ENCODE measurements at places on chromosomes 7 and 10.

GRCh38 chr10:10313149-10313835, 704.4 kb upstream of the CELF2 start:
- peak; percentile 74 for DNase-seq

- no peak for DNase-seq
Measured at GRCh38 chr7:111537134-111537533, 25.2 kb downstream of the IMMP2L start.

DNA sequence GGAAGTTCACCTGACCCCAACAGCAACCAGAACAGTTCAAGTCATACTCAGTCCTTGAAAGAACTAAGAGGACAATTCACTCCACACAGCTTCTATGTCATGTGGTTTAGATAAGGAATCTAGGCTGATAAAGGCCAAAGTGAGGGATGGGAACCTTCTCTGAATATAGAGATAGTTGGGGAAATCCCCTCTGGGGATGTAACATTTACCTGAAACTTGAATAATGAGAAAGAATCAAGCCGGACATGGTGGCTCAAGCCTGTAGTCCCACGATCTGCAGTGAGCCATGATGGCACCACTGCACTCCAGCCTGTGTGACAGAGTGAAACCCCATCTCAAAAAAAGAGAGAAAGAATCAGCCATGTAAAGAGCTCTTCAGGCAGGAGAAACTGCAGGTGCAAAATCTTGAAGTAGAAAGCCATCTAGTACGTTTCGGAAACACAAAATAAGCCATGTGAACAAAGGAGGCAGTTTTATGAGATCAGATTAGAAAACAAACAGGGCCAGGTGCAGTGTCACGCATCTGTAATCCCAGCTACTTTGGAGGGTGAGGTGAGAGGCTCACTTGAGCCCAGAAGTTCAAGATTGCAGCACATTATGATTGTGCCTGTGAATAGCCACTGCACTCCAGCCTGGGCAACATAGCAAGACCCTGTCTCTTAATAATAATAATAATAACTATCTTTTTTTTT, 4.5 kb upstream of the DNMBP start:
- no peak for DNase-seq

DNA sequence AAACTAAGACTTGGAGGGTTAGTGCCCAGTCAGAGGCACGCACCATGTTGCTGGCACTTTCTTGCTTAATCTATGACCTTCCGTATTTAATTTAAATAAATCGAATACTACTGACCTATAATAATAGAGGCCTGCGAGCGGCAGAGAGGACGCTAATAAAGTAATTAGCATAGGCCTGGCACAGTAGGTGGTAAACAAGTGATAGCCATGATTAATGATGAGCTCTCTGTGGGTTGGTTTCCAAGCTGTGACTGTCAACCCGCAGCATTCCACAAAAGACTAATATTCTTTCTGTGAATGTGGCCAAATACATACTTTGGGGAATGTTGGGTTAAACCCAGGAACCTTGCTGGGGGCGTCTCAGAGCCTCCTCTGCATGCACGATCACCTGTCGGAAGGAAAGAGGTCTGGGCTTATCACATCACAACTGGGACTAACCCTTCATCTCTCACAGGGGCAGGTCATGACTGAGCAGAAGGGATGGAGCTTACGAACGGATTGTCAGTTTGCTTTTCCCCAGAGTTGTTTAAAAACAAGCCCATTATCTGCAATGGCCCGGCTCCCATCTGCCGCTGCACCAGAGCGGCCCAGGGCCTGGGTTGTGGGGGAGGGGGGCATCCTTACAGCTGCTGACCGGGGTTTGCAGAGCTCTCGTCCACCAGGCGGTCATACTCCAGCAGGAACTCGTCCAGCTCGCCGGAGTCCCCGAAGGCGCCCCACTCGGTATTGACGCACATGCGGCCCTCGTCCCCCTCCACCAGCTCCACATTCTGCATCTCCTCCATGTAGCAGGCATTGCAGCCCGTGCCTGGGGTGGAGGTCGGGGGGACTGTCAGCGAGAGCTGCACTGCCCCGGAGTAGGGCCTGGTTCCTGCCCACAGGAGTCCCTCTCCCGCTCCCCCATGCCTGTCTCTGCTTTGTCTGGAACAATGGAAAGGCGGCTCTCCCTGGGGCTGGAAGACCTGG, 6.2 kb upstream of the MYL7 start:
- DNase-seq = no peak

DNA sequence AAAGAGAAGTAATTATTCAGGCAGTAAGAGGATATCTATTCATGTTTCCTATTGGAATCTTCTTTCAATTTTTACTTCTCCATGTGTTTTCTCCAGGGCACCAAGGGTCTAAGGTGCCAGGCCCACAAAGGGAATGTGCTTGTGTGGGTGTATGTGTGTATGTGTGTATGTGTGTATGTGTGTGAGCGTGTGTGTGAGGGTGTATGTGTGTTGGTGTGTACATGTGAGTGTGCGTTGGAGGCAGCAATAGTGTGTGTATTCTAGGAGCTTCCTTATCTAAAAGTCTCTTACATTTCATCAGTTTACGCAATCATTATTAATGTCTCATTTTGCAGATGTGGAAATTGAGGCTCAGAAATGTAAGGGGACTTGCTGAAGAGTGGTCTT, 28.3 kb downstream of the RAMP3 start:
- DNase-seq = no peak

- peak; percentile 51 for DNase-seq
Measured at GRCh38 chr10:19819419-19820033, 3.3 kb downstream of the PLXDC2 start.

- DNase-seq = no peak
Measured at GRCh38 chr10:28975891-28976531, 298.7 kb downstream of the BAMBI start.

GRCh38 chr10:100184840-100185239, 989 bp downstream of the ERLIN1 start:
- peak; percentile 7 for DNase-seq

GRCh38 chr10:16271571-16271970, 165.2 kb upstream of the PTER start:
- DNase-seq = no peak

DNA sequence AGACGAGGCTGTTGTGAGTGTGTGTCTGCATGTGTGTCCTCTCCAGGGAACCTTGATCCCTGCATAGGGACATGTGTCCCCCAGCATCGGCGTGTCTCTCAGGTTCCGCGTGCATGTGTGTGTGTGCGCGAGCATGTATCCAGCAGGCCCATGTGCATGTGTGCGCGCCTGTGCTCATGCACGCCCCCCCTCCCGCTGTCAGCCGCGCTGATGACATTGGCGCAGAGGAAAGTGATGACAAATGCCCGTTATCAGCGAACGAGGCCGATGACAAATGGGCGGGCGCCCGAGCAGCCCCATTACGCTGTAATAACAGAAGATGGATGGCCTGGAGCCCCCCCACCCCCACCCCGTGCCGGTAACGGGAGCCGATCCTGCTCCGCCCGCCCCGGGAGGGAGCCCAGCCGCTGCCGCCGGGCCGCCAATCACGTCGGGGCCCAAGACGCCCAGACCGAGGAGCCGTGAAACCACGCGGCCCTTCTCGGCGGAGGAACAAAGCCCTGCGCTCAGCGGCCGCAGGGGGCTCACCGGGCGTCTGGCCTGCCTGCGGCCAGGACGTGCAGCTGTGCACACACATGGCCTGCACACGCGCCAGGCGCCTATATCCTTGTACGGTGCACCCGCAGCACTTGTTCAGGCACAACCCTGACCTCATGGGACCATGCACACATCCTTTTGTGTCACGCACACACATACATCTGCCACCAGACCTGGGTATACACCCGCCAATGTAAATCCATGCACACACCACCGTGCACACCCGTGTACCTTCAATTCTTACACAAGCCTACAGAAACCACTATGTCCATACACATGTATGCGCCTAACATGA, 21.5 kb downstream of the POLL start:
- DNase-seq = peak; percentile 16

- no peak for DNase-seq
Measured at GRCh38 chr10:129914153-129914855, 49.8 kb downstream of the EBF3 start.

- no peak for DNase-seq
Measured at GRCh38 chr10:11909618-11910017, 86.5 kb downstream of the PROSER2 start.

DNA sequence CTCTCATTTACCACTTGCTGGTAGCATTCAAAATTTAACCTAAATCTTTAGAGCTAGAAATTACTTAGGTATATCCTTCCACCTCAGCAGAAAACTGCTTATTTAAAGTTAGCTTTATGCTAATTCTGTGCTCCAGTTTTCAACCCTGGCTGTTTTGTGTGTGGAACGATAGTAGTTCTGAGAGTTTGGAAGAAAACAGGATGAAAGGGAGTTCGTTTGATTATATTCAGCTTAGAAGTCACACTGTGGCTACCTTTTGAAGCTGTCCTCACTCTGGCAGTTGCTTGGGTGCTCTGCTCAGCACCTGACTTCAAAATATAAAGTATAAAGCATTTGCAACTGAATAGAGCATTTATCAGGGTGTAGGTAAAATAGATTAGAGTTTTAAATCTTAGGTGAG, 2.6 kb upstream of the ASCC1 start:
- no peak for DNase-seq

- no peak for DNase-seq
Measured at GRCh38 chr10:114346176-114347031, 57.9 kb downstream of the AFAP1L2 start.

DNA sequence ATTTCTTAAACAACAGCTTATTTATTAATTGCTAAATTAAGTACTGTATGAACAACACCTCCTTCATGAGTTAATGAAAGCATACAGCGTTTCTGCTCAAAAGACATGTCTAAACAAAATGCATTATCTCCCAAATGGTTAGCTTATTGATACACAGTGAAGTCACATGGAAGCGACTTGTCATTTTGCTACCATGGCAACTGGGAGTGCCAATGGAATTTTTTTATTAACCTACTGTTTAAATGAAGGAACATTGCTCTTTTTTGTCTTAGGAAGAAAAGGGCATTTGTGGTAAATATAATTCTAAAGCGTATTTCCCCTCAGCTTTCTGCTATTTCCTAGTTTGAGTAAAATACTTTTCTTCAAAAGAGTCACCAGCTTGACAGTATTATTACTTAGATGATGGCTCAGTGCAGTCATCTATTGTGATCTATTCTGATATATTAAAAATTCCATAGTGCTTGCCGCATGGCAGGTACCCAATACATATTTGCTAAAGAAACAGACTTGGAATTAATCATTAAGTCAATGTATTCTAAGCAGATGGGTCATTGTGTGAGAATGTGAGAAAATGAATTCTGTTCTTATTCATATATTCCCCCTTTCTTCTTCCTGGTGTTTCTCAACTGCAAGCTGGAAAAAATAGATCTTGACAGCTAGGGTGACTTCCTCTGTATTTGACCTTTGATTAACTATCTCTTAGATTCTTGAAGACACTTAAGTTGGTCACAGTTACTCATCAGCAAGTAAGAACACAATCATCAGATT, 818.3 kb downstream of the MAGI2 start:
- peak; percentile 8 for DNase-seq

DNA sequence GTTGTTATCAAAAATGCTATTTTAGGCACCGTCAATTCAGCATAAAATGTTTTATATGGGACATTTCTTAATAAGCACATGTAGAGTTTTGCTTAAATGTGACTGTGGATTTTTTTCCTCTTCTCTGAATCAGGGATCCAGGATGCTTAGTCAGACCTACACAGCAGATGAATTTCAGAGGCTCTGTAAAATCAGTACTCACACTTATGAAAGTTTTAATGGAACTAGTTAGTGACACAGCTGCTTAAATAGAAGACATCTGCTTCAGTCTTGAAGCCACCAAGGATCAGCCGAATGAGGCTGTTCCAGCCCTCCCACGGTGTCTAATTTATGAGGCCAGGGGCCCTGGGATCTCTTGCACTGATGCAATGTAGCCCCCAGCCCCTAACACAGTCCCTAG, 136.0 kb downstream of the MYOF start:
- no peak for DNase-seq

DNA sequence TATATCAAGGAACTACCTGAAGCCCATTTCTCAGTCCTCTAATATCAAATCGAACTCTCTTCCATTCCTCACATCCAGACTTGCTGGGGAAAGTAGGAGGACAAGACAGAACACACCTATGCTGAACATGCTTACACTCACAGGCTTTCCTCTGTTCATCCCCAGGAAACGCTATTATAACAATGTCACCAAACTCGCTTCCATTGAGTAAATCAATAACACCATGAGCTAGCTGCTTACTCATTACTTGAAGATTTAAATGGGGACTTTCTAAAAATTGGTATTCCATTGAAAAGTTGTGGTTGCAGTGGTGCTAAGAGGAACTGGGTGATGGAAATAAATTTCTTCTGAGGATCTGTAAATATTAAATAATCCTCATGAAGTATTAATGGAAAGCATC, 88.8 kb downstream of the SLC25A13 start:
- no peak for DNase-seq

- DNase-seq = peak; percentile 41
Measured at GRCh38 chr10:32372000-32372875, 25.3 kb upstream of the EPC1 start.

- DNase-seq = no peak
Measured at GRCh38 chr10:125444790-125445189, 238.2 kb downstream of the TEX36 start.

- DNase-seq = peak; percentile 97
Measured at GRCh38 chr7:116443101-116443523, 56.4 kb upstream of the CAV2 start.

GRCh38 chr7:27392477-27392876, 149.9 kb downstream of the EVX1 start:
- DNase-seq = no peak
